ENCODE measurements at places on chromosomes 5 and 9.

DNA sequence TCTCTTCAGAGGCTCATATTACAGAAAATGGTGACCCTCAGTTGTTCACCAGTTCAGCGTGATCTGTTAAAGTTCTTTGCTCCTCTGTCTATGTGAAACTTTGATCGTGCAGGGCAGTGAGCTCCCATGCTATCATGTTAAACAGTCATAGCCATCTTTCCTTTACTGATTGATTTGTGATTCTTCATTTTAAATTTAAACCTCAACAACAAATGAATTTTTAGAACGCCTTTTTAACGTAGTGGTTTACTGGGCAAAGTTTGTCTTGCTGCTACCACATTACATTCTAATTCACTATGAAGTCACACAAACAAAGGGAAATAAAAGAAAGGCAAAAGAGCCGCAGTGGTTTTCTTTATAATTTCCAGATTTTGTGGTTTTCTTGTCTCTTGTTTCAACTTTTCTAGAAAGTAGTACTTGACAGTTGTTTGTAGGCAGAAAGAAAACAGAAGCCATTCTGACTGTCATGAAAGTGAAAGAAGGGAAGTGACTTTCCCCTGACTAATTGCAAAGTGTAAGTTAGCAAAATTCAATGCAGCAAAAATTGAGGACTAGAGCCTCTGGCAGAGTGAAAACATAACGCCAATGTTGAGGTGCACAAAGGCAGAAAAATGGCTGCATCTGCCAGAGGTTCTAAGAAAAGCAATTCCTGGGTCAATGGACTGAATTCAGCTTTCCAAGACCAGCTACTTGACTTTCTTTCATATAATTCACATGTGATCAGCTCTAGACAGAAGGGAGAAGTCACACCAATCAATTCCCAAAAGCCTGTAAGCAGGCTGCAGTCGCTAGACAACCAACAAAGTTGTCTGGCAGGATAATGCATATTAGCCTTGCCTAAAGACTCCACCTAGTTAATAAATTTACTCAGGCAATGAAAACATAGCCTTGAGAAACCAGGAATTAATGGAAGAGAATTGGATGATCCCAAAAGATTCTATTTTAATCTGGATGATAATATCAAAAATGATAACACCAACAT is 7.1 kb upstream of the IFNA6 start:
- no peak for DNase-seq

GRCh38 chr9:126501383-126502331 is 112.1 kb upstream of the LMX1B start:
- DNase-seq: no peak

GRCh38 chr9:93028448-93029006 is 30.0 kb upstream of the SUSD3 start:
- peak; percentile 58 for DNase-seq

DNA sequence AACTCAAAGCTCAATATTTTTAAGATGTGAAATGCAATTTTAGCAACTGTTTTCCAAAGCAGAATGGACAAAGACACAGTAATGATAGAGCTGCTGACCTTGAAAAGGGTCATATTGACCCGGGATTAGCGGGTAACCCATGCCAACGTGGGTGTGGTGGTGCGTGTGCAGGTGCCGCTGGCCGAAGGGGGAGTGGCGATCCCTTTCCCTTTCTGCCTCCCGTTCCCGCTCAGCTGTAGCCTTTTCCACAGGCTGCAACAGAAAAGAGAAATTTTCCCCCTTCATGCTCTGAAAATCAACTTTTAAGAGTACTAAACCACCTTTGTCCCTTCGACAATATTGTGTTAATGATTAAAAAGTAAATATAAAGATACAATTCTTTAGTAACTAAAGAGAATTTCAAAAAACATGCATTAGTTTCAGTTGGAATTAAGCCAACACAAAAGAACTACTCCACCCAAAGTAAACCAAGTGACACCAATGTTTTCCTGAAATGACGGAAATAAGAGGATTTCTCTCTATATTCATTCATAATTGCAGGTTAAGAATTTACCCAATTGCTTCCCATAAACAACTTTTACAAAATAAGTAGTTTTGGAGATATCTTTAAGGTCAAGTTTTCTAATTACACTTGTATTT is 105.2 kb downstream of the ZNF608 start:
- DNase-seq: no peak

GRCh38 chr5:143445776-143446175 is 42.3 kb upstream of the NR3C1 start:
- DNase-seq: no peak

GRCh38 chr5:148384380-148384737 is 601 bp downstream of the FBXO38 start:
- DNase-seq: no peak

DNA sequence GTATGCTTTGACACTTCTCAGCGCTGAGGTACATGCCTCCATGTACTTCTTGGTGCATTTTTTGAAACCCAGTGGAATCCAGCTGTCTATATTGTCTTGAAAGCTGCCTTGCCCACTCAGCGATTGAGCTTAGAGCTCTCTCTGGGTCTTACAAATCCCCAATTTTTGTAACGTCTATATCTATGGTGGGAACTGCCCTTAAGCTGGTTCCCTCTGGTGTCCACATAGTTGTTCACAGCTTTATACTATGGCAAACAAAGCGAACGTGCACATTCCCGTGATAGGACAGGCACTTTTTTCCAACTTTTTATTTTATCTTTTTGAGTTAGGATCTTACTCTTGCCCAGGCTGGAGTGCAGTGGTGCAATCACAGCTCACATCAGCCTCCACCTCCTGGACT is 20.9 kb downstream of the CDHR2 start:
- DNase-seq: no peak

DNA sequence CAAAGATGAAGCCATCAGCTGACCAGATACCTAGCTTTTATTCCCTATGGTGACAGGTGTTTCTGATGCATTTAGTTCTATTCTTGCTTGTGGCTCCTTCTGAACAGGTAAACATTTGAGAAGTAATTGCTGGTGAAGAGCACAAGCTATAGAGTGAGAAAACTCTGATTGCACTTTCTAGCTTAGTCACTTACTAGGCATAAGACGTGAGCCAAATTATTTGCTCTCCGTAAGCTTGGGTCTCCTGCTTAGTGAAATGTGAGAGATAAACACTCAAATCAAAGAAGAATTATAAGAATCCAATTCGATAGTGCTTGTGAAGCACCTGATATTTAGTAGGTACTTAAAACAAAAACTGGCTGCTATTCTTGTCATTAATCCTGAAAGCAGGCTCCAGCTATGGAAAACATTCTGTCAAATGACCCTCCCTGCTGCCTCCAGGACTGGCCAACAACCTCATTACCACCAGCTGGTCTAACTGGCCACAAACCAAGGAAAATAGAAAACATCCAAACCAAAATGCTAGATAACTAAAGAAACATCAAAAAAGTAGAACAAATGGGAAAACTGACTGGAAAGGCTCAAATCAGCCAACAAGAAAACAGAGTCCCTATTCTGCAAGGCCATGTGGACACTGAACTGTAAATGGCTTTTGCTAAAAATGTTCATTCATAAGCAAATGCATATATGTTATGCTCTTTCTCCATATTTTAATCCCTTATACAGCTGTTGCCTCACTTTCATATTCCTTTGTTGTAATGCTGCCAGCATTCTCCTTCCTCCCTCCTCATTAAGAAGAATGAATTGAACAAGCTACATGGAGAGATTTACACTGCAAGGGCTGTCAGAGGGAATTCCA is 616.1 kb downstream of the DTWD2 start:
- DNase-seq: no peak

DNA sequence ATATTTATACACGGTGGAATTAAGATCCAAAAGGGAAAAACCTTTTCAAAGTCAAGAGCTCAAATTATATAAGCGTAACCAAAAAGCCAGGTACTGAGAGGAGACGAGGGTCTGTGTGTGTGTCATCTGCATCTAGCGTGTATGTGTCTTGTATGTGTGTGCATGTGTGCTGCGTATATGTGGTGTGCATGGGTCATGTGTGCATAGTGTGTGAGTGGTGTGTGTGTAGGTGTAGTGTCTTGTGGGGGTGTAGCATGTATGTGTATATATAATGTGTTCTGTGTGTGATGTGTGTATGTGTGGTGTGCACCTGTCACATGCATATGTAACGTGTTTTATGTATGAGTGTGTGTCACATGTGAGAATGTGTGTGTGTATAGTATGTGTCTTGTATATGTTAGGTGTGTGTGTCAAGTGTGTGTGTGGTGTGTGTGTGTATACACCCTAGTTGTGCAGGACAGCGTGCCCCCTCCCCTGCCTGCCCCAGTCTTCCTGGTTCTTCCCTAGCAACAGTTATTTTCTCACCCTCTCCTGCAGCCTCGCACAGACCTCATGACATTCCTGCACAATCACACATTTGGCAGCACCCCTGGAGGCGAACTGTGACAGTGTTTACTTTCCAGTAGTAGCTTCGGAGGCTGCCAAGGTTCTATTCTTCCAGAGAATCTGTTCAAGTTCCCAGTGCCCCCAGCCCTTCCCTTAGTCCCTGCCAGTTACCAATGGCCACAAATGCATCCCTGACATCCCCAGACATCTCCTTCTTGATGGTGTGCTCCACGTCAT is 27.1 kb upstream of the TNIP1 start:
- DNase-seq: no peak

- no peak for DNase-seq
Measured at GRCh38 chr5:26553079-26553478, 485.3 kb downstream of the CDH9 start.

- no peak for DNase-seq
Measured at GRCh38 chr5:62780888-62781287, 202.3 kb downstream of the LRRC70 start.

- no peak for DNase-seq
Measured at GRCh38 chr9:36118706-36119105, 17.8 kb upstream of the GLIPR2 start.

DNA sequence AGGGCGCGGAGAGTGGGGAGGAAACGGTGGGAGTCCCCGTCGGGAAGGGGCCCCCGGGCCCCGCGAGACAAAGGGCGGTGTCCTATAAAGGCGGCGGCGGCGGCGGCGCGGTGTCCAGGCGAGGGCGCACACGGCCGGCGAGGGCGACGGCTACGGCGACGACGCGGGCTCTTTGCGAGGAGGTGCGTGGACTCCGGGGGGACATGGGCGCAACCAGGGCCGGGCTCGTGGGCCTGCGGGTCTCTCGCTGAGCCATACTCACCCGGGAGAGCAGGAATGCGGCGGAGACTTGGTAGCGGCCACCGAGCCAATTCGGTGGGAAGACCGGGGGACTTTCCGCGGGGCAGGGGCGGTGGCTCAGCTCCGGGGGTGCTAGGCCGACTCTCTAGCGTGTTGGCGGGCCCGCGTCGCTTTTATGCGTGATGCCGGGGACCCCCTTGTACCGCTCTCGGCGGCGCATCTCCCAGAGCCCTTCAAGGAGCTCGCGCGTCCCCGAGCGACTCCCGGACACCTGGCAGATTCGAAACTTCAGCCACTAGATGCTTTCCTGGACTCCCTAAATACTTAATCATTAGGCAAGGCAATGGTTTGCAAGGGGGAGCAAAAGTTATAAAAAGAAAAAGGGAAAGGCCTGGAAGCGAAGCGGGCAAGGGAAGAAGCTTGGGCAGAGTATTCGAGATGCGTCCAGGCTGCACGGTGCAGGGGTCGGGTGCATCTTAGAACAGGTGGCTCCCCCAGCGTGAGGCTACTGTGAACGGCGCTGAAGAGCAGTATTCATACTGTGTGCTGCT is 5.9 kb upstream of the TAL2 start:
- DNase-seq: no peak

DNA sequence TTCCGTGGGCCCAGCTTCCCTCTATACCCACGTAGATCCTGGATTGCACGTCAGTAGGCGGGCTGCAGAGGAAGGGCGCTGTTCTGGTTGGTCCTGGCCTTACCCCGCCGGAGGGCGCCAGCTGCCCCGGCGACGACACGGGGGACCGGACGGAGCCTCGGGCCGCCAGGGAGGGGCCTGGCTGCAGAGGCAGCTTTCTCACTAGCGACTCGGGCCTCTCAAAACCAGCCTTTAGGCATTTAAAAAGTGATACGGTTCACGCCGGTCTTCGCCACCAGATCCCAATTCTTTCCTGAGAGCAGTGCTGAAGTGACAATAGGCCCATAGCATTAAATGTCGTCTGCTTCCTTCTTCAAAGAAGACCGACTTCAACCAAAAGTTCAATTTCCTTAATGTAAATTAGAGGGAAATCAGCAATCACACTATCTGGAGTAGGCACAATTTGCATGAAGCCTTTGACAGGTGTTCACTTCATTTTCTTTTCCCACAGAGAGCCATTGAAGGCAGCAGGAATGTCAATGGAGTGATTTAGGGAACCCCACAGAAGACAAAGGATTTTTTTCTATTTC is 17.6 kb upstream of the UBE2D2 start:
- peak; percentile 49 for DNase-seq

- DNase-seq: no peak
Measured at GRCh38 chr5:174204535-174205313, 159.2 kb downstream of the NSG2 start.

DNA sequence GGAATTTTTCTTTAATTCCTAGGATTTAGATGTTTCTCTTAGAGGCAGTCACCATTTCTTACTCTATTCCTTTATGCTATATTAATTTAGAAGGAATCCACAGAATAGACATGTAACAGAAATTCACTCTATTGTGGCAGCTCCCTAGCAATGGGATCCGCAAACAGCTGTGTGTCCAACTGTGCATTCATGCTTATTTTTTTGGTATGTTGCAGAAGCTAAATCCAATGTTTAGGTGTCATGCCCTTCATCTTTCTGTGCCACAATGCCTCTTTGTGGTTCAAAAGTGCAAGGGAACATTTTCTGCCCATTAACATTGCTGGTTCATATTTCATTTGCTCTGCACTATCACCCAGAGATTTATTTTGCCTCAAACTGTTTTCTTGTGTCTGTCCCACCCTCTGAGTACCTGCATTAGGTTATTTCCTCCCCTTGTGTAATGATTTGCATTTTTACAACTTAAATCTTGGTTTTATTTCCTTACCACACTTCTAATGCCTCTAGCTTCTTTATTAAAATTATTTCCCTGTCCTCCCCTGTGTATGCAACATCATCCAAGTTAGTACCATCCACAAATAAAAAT is 816.5 kb downstream of the EFNA5 start:
- DNase-seq: no peak

DNA sequence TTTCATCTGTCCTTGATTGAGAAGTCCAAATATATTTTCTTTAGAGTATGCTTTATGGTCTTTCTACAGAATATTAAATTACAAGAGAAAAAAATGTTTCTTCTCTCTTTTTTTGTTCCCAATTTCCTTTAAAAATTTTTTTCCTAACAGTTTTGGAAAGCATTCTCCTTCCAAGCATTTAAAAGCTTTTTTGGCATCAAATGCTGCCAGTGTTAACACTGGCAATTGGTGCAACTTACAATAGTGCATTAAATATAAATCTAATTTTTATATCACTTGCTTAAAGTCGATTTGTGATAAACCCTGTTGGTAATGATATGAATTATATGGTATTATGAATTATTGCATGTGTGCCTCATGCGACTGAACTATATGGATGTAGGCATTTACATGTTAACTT is 165.9 kb upstream of the ELL2 start:
- no peak for DNase-seq

All from GM18507 (cell line).